ENCODE measurements at places on chromosomes 1 and 21.

DNA sequence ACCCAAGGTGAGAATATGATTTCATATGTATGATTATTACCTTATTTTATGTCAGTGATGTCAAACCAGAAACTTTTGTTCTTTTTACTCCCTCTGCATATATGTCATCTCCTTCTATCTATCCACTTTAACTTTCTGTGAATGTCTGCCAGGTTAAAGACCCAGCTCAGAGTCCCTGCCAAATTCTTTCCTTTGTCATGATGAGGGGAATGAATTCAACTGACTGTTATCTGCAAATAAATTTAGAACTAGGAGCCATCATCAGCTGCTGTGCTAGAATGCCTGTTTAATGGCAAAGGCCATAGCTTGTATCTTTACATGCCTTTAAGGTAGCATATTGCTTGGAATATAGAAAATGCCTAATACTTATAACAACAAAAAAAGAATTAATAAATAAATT lies 815.6 kb upstream of the NEGR1 start:
- no peak for DNase-seq

- no peak for DNase-seq
Observed at GRCh38 chr1:212465311-212465710, 32.6 kb downstream of the NENF start.

GRCh38 chr1:199920635-199921034 lies 106.9 kb upstream of the NR5A2 start:
- no peak for DNase-seq

DNA sequence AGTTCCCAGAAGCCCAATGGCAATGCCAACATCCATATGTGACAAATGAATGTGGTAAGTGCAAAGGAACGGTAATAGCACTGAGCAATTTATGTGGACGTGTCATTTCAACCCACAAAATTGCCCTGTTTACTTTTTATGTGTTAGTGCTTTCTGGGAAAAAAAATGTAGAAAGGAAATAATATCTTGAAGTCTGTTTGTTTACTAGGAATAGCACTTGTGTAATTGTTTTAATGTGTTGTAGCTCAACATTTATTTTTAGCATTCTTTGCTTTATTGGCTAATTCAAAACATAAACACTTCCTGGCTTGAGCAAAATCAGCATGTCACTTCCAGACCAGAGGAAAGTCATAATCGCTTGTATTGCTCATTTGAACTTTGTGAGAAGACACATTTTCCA lies 224.8 kb upstream of the KCNK2 start:
- no peak for DNase-seq

- DNase-seq, result no peak
Observed at GRCh38 chr1:206727981-206728696, 42.4 kb upstream of the IL19 start.
